Astrocyte (in vitro differentiated cells and primary cell): ENCODE measurements at places on chromosomes 11 and 22. TPM values are rescaled to one million over a fixed set of nuclear protein-coding genes. Genes with fewer than 3 reads are reported as not detected.

The ROM1 gene
- total RNA-seq, result 0.79 and 1.3 TPM in 2 replicates

The FZD4 gene
- total RNA-seq, result 4.4 and 4.7 TPM in 2 replicates

The PNPLA5 gene
- not detected in 2 replicates for total RNA-seq

The C11orf87 gene
- 0.07 TPM in 1 of 2 replicates, not detected in the other for total RNA-seq

The MMP27 gene
- total RNA-seq, result not detected in 2 replicates

The MRPL40 gene
- total RNA-seq, result 34.7 and 36.9 TPM in 2 replicates

The CDKN1C gene
- total RNA-seq, result 3.8 and 7.5 TPM in 2 replicates

DNA sequence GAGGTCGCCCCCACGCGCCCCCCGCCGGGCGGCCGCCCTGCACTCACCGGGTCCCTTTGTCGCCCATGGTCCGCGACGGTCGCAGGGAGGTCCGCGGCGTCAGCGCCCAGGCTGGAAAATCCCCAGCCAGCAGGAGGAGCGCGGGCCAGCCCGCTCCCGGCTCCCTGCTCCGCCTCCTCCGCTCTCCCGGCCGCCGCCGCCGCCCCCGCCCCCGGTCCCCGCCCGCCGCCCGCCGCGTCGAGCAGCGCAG is at the start of gene ARRB1:
Gene ARRB1, minus strand, starts transcription at position 121 of the 250 bp plus-strand sequence. Its CDS starts 54 bp downstream, at position 67.
- DNase-seq, result no peak
- no peaks in the 10 kb centered on the region for H3K36me3 ChIP-seq
- H3K27me3 ChIP-seq, result no peaks in the 10 kb centered on the region
- H3K27ac ChIP-seq, result no peak within 1 kb of the TSS
- H3K4me1 ChIP-seq, result peaks cover 29% of the 10 kb centered on the region
- H3K4me3 ChIP-seq, result peak within 1 kb of the TSS; percentile 71

- H3K4me1 ChIP-seq, result no peaks in the 10 kb centered on the region
- no peak overlapping the region for H3K4me3 ChIP-seq
- no peaks in the 10 kb centered on the region for H3K27me3 ChIP-seq
- no peak for DNase-seq
These were observed 185.1 kb downstream of the CWF19L2 start for GRCh38 chr11:107272561-107272960.

DNA sequence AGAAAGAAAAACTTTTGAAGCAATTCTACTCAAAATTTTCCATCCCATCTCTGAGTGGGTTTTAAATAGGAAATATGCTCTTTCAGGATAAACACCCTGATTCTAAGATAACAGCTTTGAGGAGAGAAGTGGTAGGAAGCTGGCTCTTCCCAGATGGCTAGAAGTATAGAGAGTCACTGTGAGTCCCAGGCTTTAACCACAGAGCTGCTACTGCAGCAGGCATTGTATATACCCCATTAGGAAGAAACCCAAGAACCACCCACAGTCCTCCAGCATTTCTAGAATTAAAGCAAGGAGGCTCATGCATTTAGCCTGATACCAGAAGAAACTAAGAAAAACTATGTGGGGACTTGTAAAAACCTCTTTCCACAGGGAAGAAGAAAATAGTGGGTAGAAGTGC is 1405.6 kb upstream of the TENM4 start:
- no peak overlapping the region for H3K27ac ChIP-seq
- H3K36me3 ChIP-seq, result no peaks in the 10 kb centered on the region
- H3K4me3 ChIP-seq, result no peak overlapping the region
- no peaks in the 10 kb centered on the region for H3K4me1 ChIP-seq

DNA sequence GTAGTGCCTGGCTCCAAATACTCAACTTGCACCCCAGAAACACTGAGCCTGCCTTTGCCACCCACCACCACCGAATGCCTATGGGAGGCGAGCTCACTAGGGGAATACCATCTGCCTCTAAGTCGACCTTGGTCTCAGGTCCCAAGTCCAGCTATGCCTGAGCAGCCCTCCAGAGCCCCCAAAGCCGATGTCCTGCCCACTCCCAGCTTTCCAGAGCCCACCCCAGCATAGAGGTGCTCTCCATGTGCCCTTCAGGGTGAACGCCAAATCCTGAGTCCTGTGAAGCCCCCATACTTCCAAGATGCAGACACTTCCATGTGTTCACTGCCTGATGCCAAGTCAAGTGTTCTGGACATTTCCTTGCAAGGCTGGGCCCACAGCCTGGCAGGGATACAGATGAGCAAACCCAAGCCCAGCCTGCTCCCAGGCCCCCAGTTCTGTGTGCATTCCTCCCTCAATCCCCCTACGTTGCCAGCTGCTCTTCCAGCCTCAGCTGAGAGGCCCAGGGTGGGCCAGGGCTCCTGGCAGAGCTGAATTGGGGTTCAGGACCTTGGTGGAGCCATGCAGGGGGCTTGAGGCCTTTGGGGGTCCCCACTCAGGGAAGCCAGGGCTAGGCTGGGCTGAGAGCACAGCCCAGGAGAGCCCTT is 2.6 kb upstream of the KMT5B start:
- no peak overlapping the region for H3K27ac ChIP-seq
- H3K36me3 ChIP-seq, result no peaks in the 10 kb centered on the region
- no peak overlapping the region for H3K4me3 ChIP-seq

GRCh38 chr11:62201376-62201775 is 7.1 kb upstream of the SCGB2A1 start:
- peaks cover 3% of the 10 kb centered on the region for H3K27me3 ChIP-seq
- H3K27ac ChIP-seq, result no peak overlapping the region
- no peaks in the 10 kb centered on the region for H3K4me1 ChIP-seq
- DNase-seq, result no peak

GRCh38 chr22:29344137-29344536 is 28.6 kb upstream of the RASL10A start:
- H3K4me3 ChIP-seq, result no peak overlapping the region
- H3K27me3 ChIP-seq, result no peaks in the 10 kb centered on the region
- DNase-seq, result peak; percentile 97
- H3K27ac ChIP-seq, result peak overlapping the region; percentile 66
- H3K4me1 ChIP-seq, result peaks cover 21% of the 10 kb centered on the region
